ENCODE measurements at places on chromosomes 5 and 9. TPM values are rescaled to one million over a fixed set of nuclear protein-coding genes. Genes with fewer than 3 reads are reported as not detected.

Gene ADAMTSL1
- not detected for total RNA-seq

Gene CYLC2
- not detected for total RNA-seq

Gene LTC4S
- total RNA-seq = 1.2 TPM

Gene TTC39B
- 1.6 TPM for total RNA-seq

Gene ZNF883
- total RNA-seq = 4.7 TPM

Gene PCDHB10
- 0.39 TPM for total RNA-seq

Gene SPINK4
- total RNA-seq = not detected

Gene IL12B
- total RNA-seq = not detected

Gene CCNO
- total RNA-seq = not detected

Gene ACTBL2
- total RNA-seq = 2.7 TPM

Gene C5orf52
- total RNA-seq = not detected

Gene P4HA2
- total RNA-seq = 406 TPM

Gene MSX2
- total RNA-seq = 12.4 TPM

Data from placental epithelial cell (primary cell).